Activated naive CD4-positive, alpha-beta T cell treated with anti-CD3 and anti-CD28 coated beads, Interleukin-2, amount 50 U/mL, for 72 hours (primary cell): ENCODE measurements at places on chromosomes 3 and 15. TPM values are rescaled to one million over a fixed set of nuclear protein-coding genes. Genes with fewer than 3 reads are reported as not detected.

Gene RYR3
- total RNA-seq = not detected

Gene IL5RA
- total RNA-seq = not detected

Gene PRR23A
- not detected for total RNA-seq

Gene CPLX3
- not detected for total RNA-seq

Gene GOLGA8A
- 158 TPM for total RNA-seq

Gene ZBTB47
- 1.8 TPM for total RNA-seq

Gene UTS2B
- total RNA-seq = not detected

Gene PPP4R2
- 69.4 TPM for total RNA-seq

Gene ECE2
- total RNA-seq = 0.18 TPM

Gene LRRC31
- total RNA-seq = not detected

Gene ACTRT3
- total RNA-seq = 0.19 TPM

Gene GOLGA6L9
- 1.2 TPM for total RNA-seq

Gene ADAMTSL3
- total RNA-seq = not detected

Gene SIDT1
- 44.7 TPM for total RNA-seq

Gene CERS3
- 0.23 TPM for total RNA-seq

Gene CGGBP1
- 95.9 TPM for total RNA-seq

Gene PLIN1
- total RNA-seq = 0.46 TPM
